ENCODE measurements at places on chromosomes 11 and 22.

DNA sequence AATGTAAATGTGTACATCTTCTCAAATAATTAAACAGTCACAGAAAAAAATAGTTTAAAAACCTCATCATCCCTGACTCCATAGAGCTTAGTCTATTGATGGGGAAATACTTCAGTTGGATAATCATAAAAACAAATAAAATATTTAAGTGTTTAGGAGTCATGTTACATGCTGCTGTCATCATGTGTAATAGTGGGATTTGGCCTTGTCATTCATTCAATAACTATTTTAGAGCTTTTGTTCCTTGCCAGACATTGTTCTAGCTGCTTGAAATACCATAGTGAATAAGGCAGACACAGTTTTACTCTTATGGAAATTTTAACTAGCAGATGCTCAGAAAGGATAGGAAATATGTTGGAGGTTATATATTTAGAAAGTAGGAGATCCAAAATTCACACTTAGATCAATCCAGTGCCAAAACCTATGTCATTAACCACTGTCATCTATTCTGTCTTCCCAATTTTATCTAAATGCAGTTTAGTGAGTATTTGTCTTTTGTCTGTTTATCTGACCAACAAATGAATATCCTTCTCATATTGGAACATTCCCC is 324.7 kb downstream of the CASP12 start:
- no peak for DNase-seq

DNA sequence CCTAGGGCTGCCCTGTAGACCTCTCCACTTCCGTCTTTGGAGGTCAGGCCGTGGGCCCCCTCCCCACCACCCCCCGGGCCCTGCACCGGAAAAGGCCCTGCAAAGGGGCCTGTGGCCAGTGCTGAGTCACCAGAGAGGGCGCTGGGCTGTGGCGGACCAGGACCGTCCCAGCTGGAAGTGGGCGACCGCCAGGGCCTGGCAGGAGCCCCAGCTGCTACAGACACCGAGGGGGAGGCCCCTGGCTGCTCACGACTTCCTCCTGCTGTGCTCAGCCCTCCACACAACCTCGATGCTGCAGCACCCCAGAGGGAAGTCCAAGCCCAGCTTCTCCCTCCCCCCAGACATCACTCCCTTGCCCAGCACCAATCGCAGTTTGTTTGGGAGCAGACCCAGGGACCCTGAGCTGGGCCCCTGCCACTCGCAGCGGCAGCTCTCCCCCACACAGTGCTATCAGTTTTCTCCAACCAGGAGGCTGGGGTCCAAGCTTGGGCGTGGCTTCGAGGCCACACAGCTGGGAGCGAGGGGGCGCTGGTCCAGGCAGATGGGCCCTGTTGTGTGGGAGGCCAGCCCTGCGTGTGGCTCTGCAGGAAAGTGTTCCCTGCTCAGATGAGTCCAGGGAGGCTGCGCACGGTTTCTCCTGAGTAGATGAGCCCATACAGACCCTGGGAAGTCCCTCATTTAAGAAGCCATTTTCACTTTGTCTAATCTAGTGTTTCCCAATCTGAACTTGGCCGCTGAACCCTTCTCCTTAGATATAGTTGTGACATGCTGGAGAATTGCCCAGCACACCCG is 5.6 kb upstream of the SH3BP1 start:
- no peak for DNase-seq

GRCh38 chr22:36771356-36772063 is 4.4 kb downstream of the IFT27 start:
- no peak for DNase-seq

- no peak for DNase-seq
Observed at GRCh38 chr22:50248196-50249081, 2.6 kb downstream of the HDAC10 start.

- no peak for DNase-seq
Observed at GRCh38 chr11:16792426-16792825, 54.0 kb downstream of the C11orf58 start.

- no peak for DNase-seq
Observed at GRCh38 chr11:2770096-2770751, 70.4 kb upstream of the KCNQ1OT1 start.

DNA sequence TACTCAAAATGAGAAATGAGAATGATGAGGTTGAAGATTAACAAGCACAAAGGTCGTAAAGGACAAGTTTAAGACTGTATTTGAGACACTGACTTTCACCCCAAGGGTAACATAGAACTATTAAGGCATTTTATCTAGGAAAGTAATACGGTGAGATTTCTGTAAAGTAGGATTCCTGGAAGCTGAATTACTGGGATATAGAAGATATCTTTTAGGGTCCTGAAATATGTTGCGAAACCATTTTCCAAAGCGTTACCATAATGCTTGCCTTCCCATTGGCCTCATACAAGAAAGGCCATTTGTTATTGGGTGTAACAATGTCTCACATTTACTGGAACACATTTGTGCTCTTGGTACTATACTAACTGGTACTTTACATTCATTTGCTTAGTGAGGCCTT is 1185.9 kb upstream of the TENM4 start:
- DNase-seq, result no peak

DNA sequence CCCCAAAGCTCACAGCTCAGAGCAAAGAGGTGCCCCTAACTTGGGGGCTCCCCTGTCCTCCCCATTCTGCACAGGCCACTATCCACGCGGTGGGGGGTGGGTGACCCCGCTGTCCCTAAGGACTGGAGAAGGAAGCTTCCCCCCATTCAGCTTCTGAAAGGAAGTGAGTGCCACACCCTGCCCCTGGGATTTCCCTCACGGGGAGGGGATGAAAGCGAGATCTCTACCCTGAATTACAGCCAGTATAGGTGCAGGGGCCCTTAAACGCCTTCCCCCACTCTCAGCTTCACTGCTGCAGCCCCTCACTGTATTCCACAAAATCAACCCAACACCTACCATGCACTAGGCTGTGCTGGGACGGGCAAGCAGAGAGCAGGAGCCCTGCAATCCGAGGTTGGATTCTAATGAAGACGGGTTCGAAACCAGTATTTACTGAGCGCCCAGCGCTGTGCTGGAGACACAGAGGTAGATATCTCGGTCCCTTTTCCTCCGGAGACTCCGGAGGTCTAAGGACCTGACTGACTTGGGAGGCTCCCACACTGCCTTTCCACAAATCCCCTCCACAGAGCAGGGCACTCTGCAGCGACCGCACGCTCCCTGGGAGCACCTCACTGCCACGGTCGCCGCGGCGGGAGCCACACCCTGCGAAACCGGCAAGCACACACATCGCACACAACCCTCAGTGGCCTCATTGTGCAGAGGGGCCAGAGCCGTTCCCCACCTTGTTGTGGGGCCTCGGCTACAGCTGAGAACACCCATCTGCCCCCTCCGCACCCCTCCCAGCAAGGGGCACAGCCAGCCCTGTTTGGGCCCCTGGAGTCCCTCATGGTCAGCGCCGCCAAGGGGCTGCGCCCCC is 1.8 kb downstream of the AHNAK start:
- no peak for DNase-seq

- DNase-seq, result no peak
Observed at GRCh38 chr11:17850336-17850735, 115.8 kb downstream of the KCNC1 start.

GRCh38 chr11:86932259-86932585 is 23.0 kb downstream of the FZD4 start:
- no peak for DNase-seq

GRCh38 chr11:13091804-13092203 is 82.7 kb downstream of the RASSF10 start:
- no peak for DNase-seq

DNA sequence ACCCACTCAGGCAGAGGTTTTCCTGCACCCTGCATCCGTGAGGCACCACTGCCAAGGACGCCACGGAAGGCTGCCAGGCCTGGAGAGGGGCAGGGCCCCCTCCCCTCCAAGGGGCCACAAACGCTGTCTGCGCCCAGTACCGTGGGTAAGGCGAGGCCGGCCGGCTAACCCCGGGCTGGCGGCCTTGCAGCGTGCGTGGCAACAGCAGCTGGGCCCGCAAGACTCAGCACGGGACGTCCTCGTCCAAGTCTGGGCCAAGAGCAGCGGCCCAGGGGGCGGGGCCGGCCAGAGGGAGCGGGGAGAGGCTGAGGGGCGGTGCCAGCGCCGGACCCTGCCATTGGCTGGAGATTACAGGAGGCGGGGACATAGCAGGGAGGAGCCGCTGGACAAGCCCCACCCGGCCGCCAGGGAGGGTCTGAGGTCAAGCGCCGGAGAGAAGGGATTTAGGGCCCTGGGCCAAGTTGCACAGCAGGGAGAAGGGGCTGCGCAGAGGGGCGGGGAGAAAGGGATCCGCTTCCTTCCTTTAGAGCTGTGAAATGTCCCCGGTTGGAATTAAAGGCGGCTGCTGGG is 16.0 kb downstream of the SLC43A1 start:
- DNase-seq, result peak; percentile 25

- DNase-seq, result no peak
Observed at GRCh38 chr11:78179459-78180071, 8.9 kb downstream of the KCTD21 start.

GRCh38 chr11:108302121-108302785 is 79.4 kb downstream of the ATM start:
- DNase-seq, result no peak

DNA sequence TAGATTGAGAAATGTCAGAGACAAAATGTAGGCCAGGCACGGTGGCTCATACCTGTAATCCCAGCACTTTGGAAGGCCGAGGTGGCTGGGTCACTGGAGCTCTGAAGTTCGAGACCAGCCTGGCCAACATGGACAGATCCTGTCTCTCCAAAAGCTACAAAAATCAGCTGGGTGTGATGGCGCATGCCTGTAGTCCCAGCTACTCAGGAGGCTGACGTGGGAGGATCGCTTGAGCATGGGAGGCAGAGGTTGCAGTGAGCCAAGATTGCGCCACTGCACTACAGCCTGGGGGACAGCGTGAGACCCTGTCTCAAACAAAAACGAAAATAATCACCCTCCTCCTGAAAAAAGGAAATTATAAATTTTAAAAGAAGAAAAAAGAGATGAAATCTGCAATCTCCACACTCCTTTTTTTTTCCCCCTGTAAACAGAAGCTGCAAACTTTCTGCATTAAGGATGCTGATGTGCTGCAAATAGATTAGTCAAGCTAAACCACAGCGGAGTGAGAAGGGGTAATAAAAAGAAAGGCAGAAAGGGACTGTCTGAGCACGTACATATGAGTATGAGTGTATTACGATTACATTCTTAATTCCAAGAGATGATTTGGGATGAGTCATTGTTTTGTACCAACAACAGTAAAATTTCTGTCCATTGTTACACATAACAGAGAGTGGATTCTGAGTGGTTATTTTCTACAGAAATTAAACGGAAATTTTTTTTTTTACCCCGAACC is 87.3 kb downstream of the SIK3 start:
- DNase-seq, result no peak

GRCh38 chr11:115897707-115898106 is 393.5 kb upstream of the CADM1 start:
- no peak for DNase-seq

DNA sequence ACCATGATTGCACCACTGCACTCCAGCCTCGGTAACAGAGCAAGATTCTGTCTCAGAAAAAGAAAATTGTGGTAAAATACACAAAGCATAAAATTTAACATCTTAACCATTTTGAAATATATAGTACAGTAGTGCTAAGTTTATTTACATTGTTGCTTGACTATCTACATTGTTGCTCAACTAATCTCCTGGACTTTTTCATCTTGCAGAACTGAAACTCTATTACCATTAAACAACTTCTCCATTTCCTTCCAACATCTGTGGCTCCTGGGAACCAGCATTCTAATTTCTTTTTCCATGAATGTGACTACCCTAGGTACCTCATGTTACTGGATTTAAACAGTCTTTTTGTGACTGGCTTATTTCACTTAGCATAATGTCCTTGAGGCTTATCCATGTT is 13.5 kb upstream of the VWA5A start:
- DNase-seq, result no peak
